ENCODE measurements at places on chromosomes 16 and 17.

GRCh38 chr17:54882371-54882770 is 18.3 kb upstream of the TOM1L1 start:
- DNase-seq: no peak

- DNase-seq: no peak
These were observed 31.4 kb upstream of the PMFBP1 start for GRCh38 chr16:72203401-72203800.

- DNase-seq: no peak
These were observed 347.4 kb downstream of the MAF start for GRCh38 chr16:79253100-79253631.

GRCh38 chr17:43171586-43172487 is 823 bp downstream of the NBR1 start:
- no peak for DNase-seq

DNA sequence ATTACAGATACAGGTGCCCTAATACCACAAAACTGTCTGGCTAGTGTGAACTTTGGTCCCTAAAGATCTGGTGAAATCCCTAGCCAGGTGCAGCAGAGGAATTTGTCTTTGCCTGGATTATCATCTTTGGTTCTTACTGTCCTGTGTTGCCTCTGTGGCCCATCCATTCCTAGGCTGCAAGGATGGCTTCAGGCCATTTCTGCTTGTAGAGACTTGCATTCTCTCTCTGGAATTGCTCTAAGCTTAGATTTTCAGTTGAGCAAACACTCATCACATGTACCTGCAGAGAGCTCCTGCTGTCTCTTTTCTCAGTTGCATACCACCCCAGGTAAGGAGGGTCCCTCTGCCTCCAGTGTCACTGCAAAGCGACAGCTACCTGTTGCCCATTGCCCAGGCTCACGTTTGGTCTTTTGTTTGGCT is 114.9 kb downstream of the PRKCA start:
- DNase-seq: no peak

GRCh38 chr16:80614908-80615671 is 74.3 kb downstream of the DYNLRB2 start:
- DNase-seq: no peak

GRCh38 chr16:4038448-4038847 is 77.8 kb downstream of the ADCY9 start:
- no peak for DNase-seq

GRCh38 chr17:19343671-19344151 is 18.8 kb downstream of the B9D1 start:
- no peak for DNase-seq

- DNase-seq: no peak
These were observed 6.1 kb downstream of the IL21R start for GRCh38 chr16:27408012-27408601.

GRCh38 chr17:55334881-55335540 is 70.3 kb downstream of the HLF start:
- DNase-seq: no peak

DNA sequence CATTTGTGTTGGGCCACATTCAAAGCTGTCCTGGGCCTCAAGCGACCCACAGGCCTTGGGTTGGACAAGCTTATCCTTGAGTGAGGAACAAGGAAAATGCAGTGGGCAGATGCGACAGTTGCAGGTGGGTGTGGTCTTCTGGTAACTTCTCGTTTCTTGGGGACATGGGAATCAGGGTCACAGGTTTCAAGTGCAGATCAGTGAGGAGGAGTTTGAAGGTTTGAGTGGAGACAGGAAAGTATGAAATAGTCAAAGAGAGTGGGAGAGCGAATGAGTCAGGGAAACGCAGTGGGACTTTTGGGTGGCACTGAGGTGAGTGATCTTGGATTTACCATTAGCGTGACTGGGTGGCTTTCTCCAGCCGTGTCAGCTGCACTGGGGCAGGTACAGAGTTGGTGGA is 15.4 kb upstream of the CCL22 start:
- DNase-seq: no peak

DNA sequence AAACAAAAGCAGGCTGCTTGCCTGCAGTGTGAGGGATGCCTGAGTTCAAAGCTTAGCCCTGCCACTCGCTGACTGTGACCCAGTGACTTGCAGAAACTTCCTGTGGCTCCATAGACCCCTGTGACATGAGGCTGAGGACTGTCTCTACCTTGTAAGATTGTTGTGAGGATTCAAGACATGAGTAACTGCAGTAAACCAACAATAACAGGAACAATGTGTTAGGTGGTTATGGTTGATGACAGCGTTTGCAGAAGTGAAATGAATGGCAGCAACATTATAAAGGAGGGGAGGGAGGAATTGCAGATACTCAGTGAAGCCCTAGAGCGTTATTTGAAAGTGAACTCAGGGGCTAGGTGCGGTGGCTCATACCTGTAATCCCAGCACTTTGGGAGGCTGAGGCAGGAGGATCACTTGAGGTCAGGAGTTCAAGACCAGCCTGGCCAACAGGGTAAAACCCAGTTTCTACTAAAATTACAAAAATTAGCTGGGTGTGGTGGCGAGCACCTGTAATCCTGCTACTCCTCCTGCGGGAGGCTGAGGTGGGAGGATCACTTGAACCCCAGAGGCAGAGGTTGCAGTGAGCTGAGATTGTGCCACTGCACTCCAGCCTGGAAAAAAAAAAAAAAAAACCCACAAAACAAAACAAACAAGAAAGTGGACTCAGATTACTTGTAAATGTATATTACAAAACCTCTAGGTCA is 33.5 kb upstream of the EMP2 start:
- DNase-seq: no peak

DNA sequence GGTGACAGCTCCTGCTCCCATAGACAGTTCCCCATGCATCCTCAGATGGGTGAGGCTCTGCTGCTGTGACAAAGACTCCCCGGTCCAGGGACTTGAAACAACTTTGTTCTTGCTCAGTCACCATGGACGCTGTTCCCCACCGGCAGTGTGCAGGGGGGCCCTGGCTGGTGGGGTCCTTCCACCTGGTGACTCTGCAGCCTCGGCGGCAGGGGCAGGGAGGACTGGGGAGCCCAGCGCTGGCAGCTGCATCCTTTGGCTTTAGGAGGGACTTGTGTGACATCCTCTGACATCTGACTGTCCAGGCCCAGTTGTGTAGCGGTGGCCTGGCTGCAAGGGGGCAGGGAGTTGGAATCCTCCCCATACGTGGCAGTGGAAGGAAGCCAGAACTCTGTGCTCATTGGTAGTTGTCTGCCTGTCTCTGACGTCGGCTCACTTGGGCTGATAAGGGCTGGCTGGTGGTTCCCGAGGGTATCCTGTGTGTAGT is 107.3 kb downstream of the CMIP start:
- DNase-seq: no peak

DNA sequence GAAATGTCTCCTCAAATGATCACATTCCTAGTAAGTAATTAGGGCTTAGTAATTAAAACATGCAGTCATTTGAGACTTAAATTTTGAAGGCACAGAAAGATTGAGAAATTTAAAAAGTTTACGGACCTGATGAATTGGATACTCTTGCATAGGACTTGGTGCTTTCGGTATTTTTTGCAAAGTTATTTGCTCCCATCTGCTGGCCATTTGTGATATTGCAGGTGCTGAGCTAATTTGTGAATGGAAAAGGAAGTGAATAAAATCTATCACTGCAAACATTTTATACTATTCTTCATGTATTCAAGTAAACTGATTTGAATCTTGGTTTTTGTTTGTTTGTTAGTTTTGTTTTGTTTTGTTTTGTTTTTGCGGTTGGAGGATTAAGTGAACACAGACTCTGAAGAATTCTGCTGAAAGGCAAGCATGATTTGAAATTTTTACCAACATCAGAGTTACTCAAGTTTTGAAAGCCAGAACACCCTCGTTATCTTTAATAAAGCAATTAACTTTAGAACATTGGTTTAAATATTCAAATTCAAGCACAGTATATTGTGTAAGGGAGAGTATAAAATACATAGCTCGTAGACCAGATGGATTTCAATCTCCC is 689.5 kb upstream of the RBFOX1 start:
- no peak for DNase-seq

GRCh38 chr17:76726776-76727718 is at the start of gene METTL23:
METTL23 (plus strand) TSS chr17:76726839; CDS start chr17:76729711, 2,872 bp downstream.
- DNase-seq: no peak

Data from cortex of kidney (tissue), 1 donor.